ENCODE measurements at places on chromosomes 12 and 14. TPM values are rescaled to one million over a fixed set of nuclear protein-coding genes. Genes with fewer than 3 reads are reported as not detected.

Gene TRIM9
- 4.2 TPM for total RNA-seq

GRCh38 chr12:94940771-94941170 lies 62.7 kb downstream of the NDUFA12 start:
- H3K36me3 ChIP-seq = no peaks in the 10 kb centered on the region
- DNase-seq = no peak
- H3K27me3 ChIP-seq = no peaks in the 10 kb centered on the region
- H3K4me1 ChIP-seq = no peaks in the 10 kb centered on the region
- no peak overlapping the region for H3K4me3 ChIP-seq

DNA sequence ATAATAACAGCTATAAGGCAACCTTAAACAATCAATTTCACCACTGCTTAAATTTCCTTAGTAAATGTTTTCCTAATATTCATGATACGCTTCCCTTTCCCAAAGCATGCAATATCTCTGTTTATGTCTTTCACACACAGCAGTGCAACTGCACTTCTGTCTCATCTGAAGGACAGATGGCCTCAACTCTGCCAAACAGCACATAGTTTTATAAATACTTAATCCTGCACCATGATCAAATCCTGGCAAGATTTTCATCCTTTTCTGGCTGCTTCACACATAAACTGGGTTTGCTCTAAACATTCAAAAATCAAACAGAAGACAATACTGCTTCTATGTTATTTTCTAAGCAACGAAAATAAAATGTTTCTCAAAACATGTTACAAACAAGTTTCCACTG lies 266.3 kb downstream of the ITPR2 start:
- no peak overlapping the region for H3K4me3 ChIP-seq
- no peaks in the 10 kb centered on the region for H3K4me1 ChIP-seq

DNA sequence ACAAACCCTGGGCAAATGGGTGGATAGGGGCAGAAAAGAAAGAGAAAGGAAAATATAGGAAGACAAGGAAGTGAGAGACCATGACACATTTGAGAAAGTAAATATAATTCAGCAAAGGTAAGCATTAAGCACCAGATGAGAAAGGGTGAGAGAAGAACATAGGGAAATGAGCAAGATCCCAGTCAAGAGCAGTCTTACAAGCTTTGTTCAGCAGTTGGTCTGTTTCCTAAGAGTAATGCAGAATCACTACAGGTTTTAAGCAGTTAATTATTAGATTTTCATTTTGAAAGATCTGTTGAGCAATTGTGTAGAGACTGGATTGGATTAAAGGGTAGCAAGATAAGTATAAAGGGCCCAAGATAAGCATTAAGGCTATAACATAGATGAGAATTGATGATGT lies 146.3 kb downstream of the PLCZ1 start:
- no peaks in the 10 kb centered on the region for H3K36me3 ChIP-seq
- no peak for DNase-seq
- H3K27ac ChIP-seq = no peak overlapping the region
- H3K4me1 ChIP-seq = no peaks in the 10 kb centered on the region

- no peaks in the 10 kb centered on the region for H3K4me1 ChIP-seq
- H3K4me3 ChIP-seq = no peak overlapping the region
- no peak for DNase-seq
Observed at GRCh38 chr14:39974036-39974435, 541.8 kb upstream of the FBXO33 start.

DNA sequence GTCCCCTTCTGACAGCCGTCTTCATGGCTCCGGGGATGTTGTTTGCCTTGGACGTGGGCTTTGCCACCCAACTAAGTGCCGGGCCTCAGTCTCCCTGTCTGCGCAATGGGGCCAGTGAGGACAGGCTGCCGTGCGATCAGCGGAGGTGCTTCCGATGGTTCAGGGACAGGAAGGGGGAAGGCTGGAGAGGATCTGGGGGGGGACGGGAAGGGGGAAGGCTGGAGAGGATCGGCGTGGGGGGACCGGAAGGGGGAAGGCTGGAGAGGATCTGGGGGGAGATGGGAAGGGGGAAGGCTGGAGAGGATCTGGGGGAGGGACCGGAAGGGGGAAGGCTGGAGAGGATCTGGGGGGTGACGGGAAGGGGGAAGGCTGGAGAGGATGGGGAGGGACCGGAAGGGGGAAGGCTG lies 3.4 kb downstream of the MMP17 start:
- no peaks in the 10 kb centered on the region for H3K36me3 ChIP-seq
- peaks cover 39% of the 10 kb centered on the region for H3K27me3 ChIP-seq
- H3K4me1 ChIP-seq = peaks cover 4% of the 10 kb centered on the region
- no peak for DNase-seq
